Fibroblast of the conjunctiva (primary cell): ENCODE measurements at places on chromosomes 16 and 17.

DNA sequence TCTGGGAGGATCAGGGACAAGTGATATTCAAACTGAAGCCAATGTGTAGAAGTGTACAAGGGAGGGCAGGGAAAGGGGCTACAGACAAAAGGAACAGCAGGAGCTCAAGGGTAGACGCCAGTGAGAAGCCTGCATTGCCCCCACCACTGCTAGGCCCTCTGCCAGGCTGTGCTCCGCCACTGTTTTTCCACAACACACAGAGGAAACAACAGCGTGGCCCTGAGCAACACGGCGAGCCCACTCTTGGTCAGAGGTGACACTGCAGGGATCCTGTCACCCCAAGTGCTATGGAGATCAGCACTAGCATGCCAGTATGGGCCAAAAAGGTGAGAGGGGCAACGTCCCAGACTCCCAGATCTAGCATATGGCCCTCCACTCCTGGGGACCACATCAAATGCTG lies 23.4 kb downstream of the MYO18A start:
- DNase-seq = no peak

DNA sequence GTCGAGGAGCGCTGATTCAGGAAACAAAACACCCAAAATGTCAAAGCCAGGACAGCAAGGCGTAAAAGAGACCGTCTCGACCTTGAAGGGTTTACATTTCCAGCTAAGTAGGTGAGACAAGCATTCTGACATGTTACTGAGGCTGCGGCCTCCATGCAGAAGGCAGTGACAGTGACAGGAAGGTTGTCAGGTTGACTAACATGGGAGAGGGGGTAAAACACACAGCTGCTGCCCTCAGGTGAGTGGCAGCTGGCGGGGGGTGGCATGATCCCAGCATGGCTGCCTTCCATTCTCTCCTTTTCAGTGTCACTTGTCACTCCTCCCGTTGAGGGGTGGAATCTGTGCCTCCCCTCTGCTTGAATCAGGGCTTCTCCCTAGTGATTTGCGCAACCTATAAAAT lies 31.9 kb upstream of the CRHR1 start:
- DNase-seq = no peak

DNA sequence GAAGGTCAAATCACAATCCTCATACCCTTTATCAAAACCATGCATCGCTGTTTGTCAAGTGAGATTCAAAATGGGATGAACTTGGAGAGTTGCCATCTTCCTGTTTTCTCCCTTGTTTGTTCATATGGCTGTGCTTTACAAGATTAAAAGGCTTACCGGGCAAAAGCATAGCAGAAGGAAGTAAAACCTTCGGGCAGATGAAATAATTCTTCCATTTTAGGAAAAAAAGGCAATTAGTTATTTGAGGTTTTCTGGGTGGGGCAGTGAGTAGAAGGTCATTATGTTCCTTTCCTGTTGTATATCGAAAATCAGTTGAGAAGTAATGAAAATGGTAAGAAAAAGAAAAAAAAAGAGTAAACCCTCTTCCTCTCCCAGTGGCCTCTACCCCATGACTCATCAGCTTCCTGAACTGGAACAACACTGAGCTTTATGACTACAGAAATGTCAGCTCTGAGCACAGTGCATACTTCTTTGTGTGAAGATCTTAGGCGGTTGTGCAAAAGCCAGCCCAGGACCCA lies 369.2 kb downstream of the CDH13 start:
- DNase-seq = peak; percentile 26

DNA sequence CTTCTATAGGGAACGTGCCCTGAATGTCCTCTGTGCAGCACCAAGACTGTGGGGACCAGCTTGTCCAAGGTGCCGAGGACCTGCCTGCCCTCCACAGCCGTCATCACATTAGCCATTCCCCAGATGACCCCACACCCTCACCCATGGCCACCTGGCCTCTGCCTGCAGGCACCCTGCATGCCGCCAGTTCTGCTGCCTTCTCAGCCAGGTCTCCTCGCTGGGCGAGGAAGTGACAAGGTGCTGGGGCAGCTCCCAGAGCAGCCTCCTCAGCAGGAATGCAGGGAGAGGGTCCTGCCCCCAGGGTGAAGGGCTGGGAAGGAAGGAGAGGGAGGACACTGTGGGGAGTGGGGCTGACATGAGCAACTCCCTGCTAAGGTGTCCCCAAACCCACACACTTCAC lies 18.6 kb upstream of the C16orf78 start:
- DNase-seq = no peak

DNA sequence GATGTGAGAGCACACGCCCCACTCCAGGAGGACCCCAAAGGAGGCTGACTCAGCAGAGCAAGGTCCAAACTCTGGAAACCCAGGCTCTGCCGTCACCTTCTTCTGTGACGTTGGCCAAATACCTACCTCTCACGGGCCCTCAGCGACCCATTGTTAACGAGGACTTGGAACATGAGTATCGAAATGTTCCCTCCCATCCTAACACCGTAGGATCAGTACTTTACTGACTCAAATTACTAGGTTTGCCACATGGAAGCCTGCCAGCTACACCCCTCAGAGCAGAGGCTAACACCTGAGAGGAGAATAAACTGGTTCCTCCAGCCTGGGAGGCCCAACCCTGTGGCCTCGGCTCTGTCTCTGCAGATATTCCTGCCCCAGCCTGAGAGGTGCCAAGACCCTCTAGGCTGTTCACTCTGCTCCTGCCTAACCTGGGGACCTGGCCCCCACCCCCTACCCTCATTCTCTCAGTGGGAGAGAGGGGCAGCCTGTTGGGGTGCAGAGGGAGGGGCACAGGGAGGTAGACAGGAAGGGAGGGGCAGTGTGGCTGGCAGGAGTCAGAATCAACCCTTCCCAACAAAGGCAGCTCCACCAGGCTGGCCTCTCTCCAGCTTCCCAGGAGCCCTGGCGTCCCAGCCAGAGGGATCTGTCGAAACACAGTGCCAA lies 4.4 kb downstream of the PITPNM3 start:
- DNase-seq = no peak

DNA sequence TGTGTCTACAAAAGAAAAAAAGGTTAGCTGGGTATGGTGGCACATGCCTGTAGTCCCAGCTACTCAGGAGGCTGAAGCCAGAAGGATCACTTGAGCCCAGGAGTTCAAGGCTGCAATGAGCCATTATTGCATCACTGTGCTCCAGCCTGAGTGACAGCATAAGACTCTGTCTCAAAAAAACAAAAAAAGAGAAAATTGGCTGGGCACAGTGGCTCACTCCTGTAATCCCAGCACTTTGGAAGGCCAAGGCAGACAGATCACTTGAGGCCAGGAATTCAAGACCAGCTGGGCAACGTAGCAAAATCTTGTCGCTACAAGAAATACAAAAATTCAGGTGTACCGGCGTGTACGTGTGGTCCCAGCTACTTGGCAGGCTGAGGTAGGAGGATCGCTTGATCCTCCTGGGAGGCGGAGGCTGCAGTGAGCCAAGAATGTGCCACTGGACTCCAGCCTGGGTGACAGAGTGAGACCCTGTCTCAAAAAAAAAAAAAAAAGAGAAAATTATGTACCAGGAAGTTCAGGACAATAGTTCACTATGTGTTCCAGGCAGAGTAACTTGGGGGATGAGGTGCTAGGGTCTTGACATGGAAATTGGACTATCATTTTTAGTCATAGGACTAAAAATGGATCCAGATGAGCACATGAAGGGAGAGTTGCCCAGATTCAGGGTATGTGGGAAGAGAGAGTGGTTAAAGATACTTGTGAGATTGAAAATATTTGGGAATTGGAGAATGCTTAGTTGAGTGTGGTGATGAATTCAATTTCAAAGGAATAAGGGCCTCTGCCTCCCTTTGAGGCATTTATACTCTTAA lies 11.0 kb downstream of the ALDH3A2 start:
- no peak for DNase-seq

DNA sequence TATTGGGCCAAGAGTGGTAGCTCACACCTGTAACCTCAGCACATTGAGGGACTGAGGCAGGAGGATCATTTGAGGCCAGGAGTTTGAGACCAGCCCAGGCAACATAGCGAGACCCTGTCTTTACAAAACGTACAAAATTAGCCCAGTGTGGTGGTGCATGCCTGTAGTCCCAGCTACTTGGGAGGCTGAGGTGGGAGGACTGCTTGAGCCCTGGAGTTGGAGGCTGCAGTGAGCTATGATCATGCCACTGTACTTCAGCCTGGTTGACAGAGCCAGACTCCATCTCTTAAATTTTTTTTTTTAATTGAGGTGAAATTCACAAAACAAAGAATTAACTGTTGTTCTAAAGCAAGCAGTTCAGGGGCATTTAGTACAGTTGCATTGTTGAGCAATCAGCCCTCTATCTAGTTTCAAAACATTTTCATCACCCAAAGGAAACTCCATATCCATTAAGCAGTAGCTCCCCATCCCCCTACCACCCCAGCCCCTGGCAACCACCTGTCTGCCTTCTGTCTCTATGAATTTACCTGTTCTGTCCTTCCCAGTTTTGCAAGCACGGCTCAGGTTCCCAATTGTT lies 15.6 kb downstream of the SNX29 start:
- DNase-seq = no peak

- DNase-seq = no peak
Measured at GRCh38 chr17:31226373-31226772, 70.7 kb downstream of the OMG start.

DNA sequence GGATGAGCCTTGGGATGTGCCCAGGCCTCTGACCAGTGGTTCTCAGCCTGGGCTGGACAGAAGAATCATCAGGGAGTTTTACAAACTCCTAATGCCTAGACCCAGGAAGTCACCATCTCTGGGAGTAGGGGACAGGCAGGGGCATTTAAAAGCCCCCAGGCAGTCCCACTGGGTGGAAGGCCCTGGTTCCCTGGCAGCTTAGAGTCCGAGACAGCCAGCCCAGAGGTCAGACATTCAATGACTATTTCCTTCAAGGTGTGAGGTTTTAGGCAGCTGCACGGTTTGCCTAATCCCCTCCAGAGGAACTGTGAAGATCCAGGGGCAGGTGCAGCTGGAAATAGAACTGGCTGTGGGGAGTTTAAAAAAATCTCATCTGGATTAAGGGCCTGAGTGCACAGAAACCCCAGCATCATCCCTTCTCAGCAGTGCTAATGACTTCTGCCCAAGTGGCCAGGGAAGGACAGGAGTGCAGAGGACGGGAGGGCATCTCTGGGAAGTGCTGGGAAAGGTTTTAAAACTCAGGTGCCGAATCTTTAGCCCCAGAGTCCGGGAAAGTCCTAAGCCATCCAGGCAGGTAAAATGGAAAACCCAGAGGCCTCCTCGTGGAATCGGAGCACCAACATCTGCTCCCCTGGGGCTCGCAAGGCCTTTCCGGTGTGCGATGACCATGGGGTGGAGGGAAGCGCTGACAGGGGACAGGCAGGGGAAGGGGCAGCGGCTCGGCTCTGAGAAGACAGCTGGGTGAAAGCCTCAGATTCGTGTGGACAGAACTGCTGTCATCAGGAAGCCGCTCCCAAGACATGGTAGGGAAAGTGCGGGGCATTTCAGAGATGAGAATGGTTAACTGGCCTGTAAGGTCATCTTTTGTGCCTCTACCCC lies 1.5 kb upstream of the LGALS3BP start:
- DNase-seq = no peak

GRCh38 chr17:263773-264172 lies 82.3 kb upstream of the DOC2B start:
- no peak for DNase-seq

GRCh38 chr17:78343543-78344201 lies 16.2 kb downstream of the SOCS3 start:
- DNase-seq = no peak

DNA sequence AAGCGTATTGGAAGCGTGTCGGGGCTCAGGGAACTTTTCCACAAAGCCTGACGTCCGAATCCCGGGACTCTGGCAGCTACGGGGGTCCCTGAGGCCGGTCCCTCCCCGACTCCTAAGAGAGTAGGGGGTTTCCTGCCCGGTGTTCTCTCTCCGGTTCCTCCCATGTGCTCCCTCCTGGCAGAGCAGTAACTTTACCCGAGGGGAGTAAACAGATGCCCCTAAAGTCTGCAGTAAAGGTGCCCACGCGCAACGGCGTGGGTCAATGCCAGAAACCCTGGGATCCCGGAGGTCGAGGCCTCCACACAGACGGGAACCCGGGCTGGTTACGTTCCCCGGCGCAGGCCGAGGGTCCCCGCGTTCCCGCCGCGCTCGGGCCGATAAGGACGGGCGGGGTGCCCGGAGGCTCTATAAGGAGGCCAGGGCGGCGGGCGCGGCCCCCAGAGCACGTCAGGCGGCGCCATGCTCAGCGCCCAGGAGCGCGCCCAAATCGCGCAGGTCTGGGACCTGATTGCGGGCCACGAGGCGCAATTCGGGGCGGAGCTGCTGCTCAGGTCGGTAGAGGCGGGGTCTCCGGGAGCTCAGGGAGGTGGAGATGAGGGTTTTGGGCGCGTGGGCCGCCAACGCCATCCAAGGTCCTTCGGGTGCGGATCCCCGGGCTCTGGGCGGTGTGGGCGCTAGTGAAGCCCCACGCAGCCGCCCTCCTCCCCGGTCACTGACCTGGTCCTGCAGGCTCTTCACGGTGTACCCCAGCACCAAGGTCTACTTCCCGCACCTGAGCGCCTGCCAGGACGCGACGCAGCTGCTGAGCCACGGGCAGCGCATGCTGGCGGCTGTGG lies at the start of gene HBM:
Gene HBM, plus strand, starts transcription at position 440 of the 836 bp plus-strand sequence. Its CDS starts 20 bp downstream, at position 460.
- no peak for DNase-seq

DNA sequence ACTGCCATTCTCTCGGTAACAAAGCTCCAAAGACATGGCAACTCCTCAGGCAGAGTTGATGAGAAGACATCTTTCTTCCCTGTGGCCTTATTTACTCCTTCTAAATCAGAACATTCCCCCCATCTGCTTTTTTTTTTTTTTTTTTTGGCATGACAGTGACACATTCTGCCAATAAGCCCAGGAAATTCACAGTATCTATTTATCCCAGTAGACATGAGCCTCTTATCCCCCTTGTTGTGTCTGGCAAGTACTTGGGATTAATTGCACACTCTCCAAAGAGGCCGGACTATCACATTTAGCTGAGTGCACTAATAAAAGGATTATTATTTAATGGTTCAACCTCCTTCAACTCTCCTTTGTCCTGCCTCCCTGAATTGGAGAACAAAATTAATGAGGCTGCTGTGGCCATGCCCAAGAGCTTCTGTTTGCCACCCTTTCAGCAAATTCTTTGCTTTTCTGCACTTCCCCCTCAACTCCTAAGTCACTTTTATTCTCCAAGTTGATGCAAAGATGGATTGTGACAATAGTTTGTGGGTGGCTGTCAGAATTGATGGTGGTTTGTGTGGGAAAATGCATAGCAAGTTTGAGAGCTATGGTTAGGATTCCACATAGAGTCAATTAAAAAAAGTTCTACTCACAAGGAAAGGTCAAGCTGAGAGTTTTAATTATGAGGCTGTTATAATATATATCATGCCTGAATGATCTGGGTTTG lies 47.2 kb downstream of the GPR139 start:
- DNase-seq = no peak

- DNase-seq = no peak
Measured at GRCh38 chr17:6641247-6641863, 495 bp downstream of the TXNDC17 start.

- peak; percentile 64 for DNase-seq
Measured at GRCh38 chr16:86072328-86073102, 173.6 kb downstream of the IRF8 start.

DNA sequence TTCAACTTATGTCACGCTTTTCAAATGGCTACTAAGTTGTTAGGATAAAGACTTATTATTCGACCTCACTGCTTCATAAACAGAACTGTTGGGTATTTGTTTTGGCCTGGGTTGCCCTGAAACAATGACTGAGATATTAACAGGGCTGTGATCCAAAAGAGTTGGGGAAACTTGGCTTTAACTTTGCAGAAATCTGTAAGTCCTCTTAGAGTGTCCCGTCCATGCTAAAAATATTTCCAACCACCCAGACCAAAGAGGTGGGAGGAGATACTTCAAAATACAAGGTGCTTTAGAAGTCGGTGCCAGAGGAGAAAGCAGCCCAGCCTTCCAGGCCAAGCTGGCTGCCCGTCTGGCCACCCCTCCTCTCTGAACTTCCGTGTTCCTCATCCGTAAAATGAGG lies 16.1 kb upstream of the SPATA32 start:
- peak; percentile 69 for DNase-seq
